NCI-H2171 treated with DMSO at 0.1 percent for 48 hours (cell line): ENCODE measurements at places on chromosomes 5 and 9.
A peak's percentile ranks its signal among the peaks of the same experiment; 100 is the strongest.

DNA sequence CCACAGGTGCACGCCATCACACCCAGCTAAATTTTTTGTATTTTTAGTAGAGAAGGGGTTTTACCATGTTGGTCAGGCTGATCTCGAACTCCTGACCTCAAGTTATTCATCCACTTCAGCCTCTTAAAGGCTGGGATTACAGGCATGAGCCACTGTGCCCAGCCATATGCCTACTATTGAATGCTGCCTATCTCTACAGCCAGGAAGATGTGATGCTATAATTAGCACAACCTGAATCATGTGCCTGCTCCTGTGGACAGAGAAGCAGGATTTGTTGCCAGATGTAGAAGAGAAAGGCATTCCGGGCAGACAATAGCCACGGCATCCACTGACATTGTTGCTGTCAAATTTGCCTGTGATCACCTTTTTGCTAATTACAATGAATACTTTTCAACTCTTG lies 24.4 kb upstream of the MLLT3 start:
- no peak for DNase-seq

- DNase-seq, result no peak
Observed at GRCh38 chr5:141677415-141677814, 4.6 kb downstream of the ARAP3 start.

DNA sequence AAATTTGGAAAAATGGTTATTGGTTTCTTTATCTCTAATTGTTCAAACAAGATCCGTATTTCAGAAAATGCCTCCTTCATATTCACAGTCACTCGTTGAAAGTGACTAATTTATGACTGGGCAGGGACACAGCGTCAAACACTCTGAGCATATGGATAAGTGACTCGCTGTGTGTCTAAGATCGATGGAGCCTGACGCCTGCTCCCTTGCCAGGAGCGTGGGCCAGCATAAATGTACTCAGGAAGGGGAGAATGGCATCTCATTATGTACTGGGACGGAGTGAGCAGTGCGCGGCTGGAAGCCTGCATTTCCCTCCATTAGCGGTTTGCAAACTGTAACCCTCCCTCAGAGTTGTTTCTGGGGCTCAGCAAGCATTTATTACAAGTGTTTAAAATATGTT lies 79.8 kb upstream of the CAST start:
- peak; percentile 71 for DNase-seq

- no peak for DNase-seq
Observed at GRCh38 chr5:158700231-158701006, 399.3 kb downstream of the EBF1 start.

DNA sequence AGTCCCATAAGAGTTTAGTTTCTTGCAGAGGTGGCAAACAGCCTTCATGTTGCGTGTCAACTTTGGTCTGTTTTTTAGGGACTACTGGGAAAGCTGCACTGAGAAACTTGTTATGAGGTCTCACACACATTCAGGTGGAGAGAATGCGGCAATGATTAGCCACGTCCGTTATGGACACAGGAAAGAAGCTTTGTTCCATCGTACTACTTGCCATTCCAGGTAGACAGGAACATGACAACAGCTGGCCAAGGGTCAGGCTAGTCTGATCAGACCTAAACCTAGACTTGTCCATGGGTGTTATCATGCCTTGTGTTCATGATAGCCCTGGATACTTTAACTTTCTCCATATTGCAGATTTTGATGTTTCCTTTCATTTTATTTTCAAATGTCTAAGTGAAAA lies 113.2 kb downstream of the ZNF608 start:
- no peak for DNase-seq

- DNase-seq, result peak; percentile 48
Observed at GRCh38 chr9:38182321-38182720, 113.3 kb upstream of the SHB start.

- no peak for DNase-seq
Observed at GRCh38 chr5:130052752-130053151, 148.5 kb downstream of the CHSY3 start.

DNA sequence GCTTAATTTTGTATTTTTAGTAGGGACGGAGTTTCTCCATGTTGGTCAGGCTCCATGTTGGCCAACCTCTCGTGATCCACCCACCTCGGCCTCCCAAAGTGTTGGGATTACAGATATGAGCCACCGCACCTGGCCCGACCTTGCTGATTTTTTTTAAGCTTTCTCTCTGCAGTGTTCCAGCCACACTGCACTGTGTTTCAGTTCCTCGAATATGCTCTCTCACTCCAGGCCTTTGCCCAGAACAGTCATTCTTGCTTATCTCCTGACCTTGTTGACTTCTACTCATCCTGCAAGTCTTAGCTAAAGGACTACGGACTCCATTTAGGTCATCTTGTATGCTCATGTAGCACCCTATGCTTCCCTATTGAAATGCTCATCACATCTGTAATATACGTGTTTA lies 3.3 kb downstream of the SNAPC3 start:
- no peak for DNase-seq

DNA sequence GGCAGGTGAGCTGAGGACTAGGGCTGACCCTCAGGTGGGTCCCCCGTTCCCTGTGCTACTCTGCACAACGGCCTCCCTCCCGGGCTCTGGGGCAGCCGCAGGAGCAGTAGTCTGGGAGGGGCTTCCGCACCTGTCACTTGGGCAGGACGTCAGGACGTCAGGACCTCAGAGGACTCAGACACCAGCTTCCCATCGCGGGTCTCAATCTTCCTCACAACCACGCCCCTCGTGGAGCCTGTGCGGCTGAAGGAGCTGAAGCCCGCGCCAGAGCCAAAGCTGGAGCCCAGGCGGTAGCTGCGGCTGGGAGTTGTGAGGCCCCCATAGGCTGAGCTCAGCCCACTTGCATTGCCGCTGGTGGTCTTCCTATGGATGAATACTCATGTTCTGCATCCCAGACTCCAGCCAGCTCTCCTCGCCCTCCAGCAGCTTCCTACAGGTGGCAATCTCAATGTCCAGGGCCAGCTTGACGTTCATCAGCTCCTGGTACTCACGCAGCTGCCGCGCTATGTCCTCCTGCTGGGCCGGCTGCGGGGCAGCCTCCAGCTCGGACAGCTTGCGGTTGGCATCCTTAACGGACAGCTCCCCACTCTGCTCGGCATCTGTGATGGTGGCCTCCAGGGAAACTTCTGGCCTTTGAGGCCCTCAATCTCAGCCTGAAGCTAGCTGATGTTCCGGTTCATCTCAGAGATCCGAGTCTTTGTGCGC lies 381.4 kb upstream of the RGMB start:
- no peak for DNase-seq

GRCh38 chr5:80615266-80615914 lies 39.1 kb upstream of the MSH3 start:
- no peak for DNase-seq

DNA sequence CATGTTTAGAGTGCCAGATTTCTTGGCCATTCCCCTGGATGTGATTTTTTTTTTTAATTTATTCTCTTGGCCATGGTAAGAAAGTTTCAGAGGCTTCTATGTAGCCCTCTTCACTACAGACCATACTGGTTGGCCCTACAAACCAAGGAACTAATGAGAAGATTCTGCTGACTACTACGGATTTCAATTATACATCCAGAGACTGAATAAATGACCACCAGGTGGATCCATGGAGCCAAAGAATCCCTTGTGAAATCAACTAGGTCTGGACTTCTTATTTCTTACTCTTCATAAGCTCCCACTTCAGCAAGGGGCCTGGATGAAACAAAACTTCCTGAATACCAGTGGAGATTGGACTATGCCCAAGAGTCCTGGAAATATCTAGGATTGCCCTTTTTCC lies 27.6 kb downstream of the ZNF622 start:
- peak; percentile 24 for DNase-seq

DNA sequence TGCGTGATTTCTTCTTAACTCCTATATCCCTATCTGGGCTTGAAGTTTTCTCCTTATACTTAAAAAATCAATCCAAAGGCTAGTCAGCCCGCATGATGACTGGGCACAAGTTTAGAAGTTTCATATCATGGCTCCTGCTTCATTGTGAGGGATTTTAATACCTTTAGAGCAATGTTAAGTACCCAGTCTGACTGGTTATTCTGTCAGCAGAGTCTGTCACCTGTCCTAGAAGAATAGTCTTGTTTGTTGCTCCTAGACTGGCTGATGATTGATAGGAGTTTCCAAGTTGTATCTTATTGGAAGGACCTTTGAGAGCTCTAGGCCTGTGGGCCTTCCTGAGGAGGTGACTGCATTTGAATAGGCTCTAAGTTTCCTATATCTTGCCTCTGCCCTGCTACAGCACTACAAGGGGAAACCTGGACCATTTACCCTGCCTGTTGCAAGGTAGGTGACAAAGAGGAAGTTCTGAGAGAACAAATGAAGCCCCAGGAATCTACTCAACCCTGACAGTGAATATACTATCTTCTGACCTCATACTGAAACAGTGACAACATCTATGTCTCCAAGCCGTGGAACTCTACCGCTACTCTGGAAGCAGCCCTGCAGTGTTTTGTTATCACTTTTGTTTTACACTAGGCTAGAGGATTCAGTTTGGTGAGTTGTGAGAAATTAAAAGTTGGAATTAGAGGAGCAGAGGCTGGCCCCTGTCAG lies 66.5 kb downstream of the F2RL2 start:
- no peak for DNase-seq

DNA sequence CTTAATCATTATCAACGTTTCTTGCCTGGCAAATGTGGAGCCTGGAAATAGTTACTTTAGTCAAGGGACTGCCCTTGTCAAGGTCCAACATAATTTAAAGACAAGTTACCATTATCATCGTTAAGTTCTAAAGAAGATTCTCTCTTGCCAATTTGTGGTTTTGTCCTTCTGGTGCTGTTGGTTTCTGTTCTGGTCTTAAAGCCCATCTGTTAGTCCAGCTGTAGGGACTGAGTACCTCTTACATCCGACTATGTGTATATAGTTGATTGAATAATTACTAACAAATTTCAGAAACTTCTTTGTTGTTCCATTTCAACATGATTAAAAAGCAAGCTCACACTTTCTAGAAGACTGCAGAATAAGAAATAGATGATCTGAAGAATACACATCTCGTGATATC lies 1854.9 kb downstream of the MAT2B start:
- DNase-seq, result no peak

- DNase-seq, result no peak
Observed at GRCh38 chr9:129235931-129236331, 57.9 kb upstream of the IER5L start.

DNA sequence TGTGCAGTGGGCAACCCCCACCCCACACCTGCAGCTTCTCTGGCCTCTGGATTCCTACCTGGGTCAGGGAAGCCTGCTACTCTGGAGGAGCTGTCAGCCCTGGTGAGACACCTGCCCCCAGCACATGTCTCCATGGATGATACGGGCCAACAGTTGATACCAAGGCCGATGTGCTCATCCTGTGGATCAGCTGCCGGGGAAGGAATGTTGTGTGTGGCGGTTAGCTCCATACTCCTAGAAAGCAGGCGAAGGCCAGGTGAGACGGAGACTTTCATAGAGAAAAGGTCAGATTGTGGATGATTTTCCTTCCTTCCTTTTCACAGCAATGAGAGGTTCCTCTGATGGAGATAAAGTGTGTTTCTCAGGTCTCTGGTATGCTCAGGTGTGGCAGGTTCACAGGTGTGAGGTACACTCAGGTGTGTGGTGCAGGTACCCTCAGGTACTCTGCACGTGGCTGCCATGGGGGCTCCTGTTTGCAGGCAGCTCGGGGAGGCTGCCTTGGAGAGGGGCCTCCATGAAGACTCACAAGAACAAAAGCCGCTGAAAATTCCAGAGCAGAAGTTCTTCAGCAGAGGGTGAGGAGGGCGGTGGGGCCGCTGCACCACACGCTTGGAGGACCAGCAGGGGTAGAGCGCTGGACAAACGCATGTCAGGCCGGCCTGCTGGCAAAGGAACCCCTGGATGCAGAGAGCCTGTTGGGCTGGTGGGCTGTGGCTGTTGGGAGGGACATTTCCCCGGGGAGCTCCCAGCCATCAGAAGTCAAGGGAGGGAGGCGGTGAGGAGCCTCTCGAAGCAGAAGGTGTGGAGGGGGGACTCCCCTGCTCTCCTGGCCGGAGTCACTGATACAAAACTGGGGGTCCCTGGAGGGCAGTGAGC lies 5.1 kb upstream of the AHRR start:
- DNase-seq, result no peak

- DNase-seq, result no peak
Observed at GRCh38 chr5:91474201-91474600, 91.1 kb upstream of the ARRDC3 start.

- no peak for DNase-seq
Observed at GRCh38 chr9:121601194-121601593, 50.2 kb upstream of the DAB2IP start.

GRCh38 chr5:42593591-42593990 lies 163.0 kb upstream of the CCDC152 start:
- no peak for DNase-seq

GRCh38 chr5:142654578-142655058 lies 31.3 kb downstream of the FGF1 start:
- no peak for DNase-seq

DNA sequence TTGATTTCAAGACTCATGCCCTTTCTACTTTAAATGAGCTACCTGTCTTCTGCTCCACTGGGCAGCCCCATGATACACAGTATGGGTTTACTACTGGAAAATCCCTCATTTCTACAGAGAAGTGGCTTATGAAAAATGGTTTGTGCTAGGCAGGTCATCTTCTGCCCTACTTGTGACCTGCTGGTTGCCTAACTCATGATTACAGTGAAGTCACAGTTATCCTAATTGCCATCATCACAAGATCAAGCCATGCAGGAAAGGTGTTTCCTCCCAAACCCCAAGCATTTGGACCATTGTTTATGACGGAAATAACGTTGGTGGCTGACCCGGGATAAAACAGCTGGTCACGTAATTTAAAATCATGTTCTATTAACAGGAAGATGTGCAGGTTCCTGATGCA lies 330.6 kb downstream of the ACTL7B start:
- DNase-seq, result no peak

DNA sequence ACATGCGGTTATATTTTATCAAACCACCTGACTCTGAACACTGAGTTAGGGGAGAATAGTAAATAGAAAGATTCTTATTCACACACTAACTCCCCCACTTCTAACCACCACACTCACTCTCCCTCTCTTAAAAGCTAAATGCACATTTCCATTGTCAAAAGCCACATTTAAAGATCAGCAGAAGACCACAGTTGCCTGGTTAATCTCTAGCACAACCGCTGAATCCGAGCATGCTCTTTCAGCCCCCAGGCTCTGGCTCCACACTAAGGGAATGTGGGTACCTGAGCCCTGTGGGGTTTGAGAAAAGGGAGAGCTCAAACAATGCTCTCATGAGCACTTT lies 35.7 kb downstream of the PFDN1 start:
- DNase-seq, result no peak

GRCh38 chr9:128820665-128821583 lies 2.6 kb downstream of the ENDOG start:
- no peak for DNase-seq

- DNase-seq, result no peak
Observed at GRCh38 chr9:113665064-113665463, 201.5 kb downstream of the RGS3 start.

DNA sequence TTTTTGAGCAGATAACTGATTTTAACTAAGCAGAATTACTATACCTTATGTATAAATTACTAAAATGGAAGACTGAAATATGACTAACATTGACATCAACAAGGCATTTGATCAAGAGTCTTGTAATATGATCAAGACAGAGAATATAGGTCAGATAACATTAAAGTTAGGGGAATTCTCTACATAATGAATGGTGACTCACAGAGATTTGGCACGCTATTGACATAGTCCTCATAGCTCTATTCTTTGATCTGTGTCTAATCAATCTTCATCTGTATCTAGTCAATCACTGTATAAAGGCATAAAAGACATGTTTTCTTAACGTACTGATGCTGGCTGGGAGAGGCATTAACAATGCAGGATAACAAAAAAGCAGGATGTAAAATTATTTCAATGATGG lies 17.4 kb downstream of the ABITRAM start:
- DNase-seq, result no peak

- DNase-seq, result no peak
Observed at GRCh38 chr5:38751103-38751502, 94.7 kb upstream of the OSMR start.

GRCh38 chr5:146607659-146608332 lies 91.8 kb upstream of the GPR151 start:
- DNase-seq, result no peak
